Effector memory CD4-positive, alpha-beta T cell (primary cell): ENCODE measurements at places on chromosomes 2 and 18.

GRCh38 chr18:79631761-79632446 is 47.7 kb upstream of the CTDP1 start:
- no peak for DNase-seq

DNA sequence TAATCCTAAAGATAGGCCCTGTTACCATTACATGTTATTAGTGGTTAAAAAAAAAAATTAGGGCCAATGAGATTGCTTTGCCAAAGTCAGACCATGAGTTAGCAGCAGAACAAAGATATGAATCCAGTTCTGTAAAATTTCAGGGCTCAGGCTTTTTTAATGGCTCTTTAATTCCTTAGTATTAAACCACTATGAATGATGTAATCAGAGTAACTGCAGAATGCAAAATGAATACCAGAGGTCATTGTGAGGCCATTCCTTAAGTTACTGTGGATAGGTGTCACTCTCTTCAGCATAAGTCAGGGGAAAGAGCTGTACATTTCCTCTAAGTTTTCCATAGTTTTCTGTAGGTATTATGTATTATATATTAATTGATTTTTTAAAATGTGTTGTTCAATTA is 42.2 kb upstream of the TBR1 start:
- DNase-seq = no peak

DNA sequence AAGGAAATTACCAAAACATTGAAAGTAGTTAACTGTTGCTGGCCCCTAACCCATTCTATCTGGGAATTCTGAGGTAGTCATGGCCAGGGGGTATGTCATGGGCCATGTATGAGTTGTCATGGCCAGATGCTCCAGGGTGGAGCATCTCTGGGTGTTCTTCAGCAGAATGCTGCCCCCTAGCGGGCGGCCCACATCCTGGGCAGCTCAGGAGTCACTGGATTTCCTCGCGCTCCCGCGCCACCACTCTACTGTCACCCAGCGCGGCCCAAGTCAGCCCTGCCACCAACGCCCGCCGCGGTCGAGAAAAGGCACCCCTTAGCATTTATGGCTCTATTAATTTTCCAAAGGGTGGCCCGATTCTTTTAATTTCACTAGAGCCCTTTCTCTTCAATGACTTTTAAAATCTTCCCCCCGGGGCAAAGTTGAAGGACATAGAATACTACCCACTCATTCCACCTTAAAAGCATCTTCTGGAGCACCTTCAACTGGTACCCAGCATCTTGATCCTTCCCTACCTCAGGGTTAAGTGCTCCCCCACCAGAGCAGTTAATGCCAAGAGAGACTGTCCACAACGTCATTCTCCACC is 41.6 kb downstream of the PKDCC start:
- DNase-seq = no peak

DNA sequence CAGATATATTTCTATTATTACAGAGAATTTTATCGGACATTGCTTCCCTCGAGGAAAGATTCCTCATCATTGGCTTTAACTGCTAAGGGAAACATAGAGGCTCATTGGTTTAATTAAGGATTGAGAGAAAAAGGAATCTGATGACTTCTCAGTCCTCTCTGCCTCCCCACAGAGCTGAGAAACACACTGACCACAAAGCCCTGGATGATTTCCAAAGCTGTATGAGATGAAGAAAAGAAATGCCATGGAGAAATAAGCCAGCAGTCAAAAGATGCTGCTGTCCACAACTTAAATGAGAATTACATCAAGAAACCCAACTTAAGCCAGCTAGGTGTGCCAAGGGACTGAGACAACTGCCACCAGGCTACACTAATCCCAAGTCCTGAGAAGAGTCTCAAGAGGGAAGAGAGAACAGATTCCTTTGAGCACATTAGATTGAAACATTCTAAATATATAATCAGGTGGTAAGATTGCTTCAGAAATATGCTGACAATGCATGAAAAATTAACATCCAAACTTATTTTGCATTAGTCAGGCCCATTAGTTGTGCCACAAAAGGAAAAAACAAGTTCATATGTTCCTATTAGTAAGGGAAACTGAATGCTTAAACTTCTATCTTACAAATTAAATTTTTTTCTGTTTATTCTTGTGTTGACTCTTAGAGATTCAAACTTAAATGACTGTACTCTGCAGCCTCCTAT is 308.1 kb upstream of the CYRIA start:
- no peak for DNase-seq

DNA sequence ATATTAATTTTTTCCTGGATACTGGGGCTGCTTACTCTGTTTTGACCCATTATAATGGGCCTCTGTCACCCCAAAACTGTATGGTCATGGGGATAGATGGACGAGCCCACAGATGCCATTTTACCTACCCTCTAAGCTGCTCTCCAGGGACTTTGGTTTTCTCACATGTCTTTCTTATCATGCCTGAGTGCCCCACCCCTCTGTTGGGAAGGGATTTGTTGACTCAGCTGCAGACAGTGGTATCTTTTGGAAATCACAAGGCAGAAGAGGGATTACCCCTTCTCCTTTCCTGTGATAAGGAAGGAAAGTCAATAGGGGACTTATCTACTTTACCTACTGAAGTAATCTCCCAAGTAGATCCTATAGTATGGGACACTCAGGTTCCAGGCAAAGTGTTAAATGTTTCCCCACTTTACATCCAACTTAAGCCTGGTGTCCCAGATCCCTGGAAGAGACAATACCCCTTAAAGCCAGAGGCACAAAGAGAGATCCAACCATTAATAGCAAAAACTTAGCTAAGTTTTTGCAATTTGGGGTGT is 182.7 kb downstream of the RNF152 start:
- DNase-seq = no peak

DNA sequence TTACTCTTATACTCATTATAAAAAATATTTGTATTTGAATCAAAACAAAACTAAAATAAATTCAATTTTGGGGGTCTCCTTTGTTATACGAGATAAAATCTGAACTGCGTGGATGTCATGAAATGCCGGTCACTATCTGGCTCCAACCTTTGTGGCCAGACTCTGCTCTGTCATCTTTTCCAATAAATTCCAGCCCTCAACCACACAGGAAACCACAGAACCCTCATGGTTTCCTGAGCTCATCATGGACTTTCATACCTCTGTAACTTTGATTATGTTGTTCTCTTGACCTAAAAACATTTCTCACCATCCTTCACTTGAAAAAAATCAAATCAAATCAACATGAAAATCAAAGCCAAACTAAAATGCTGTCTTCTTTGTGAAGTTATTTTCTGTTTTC is 724.7 kb downstream of the METTL4 start:
- DNase-seq = no peak

- no peak for DNase-seq
Measured at GRCh38 chr2:145769011-145769716, 1249.2 kb upstream of the ZEB2 start.

DNA sequence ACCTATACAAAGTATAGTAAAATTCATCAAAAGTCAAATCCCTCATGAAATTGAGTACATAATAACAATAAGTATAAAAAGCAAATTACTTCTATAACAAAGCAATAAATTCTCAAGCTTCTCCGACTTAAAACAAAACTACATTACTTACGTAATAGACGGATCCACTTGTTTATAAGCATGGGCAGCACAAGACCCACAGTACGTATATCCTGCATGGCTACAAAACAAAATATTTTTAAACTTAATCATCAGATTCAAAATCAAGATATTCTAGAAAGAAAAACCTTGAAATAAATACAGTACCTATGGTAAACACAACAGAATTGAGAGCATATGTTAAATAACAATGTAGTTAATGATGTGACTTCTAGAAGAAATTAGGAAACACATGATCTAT is 78.9 kb downstream of the MEMO1 start:
- DNase-seq = no peak

DNA sequence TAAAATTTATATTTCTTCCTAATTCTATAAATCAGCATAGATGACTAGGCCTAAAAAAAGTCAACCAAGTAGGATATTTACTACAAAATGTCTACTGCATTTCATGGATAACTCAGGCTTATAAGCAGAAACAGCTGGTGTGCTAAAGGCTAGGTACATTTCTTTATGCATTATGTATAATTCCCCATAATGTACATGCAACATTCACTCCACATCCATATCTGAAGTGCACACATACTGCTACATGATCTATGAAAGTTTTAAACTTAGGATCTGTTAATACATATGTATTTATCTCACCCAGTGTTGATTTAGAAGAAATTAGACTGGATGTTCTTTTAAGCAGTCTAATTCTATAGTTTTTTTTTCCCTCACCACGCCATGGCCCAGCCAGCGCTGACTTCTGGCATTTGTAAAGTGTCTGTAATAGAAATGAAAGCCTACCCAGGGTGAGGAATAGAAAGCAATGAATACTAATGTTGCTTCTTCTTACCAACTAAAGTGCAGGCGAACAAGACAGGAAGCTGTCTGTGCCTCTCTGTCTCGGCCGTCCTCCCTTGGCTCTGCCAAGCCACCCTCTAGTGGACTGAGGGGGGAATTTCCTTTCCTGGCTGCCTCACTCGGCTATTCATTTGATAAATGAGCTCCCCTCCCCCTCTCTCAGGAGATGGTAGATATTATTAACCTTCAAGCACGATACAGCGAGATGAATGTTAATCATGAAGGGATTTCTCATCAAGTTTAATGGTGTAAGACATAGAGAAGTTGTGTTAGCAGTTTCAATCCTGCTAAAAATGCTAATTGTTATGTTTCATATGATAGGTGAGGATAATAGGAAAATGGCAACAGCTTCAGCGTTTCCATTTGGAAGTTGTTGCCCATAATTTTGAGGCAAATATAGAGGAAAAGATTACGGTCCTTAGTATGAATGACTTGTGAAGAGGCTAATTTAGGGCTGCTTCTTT is 384.5 kb downstream of the MTX2 start:
- no peak for DNase-seq

- DNase-seq = no peak
Measured at GRCh38 chr2:173869244-173870229, 95.6 kb downstream of the SP3 start.

DNA sequence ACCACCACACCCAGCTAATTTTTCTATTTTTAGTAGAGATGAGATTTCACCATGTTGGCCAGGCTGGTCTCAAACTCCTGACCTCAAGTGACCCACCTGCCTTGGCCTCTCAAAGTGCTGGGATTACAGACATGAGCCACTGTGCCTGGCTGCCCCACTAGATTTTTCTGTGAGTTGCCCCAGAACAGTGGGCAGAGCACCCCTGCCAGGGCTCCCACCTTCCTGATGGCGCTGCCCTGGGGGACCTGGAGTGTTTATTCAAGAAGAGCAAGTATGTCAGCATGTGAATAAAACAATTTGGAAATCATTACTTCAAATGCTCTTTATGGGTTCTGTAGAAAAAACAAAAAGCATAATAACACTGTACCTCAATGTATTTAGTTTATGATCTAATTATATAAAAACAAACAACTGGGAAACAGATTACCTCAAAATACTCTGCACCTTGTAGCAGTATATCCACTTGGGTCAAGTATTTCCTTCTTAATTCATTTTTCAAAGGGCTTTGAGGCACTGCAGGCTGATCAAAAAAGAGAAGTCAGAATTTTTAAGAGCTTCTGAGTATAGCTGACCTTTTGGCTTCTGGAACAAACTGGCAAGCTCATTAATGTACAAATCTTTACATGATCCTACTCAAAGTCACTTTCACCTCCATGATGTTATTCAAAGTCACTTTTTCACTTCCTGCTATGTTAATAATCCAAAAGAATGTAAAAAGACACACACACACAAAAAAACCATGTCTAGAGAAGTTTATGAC is 8.9 kb downstream of the HJURP start:
- DNase-seq = no peak

DNA sequence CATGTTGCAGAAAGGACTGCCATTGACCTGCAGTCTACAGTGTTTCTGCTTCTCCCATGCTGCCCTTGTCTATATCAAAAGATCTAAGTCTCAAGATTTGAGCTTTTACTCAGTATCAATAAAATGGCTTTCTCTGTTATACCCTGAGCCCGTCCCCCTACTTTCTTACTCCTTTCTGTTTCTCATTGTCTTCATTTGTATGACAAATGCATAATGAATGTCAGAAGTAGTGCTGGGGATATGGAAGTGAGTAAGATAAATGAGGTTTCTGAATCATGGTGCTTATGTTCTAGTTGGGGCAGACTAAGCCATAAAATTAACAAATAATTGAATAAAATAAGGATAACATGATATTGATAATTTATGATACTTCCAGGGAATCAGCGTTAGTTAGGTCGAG is 128.6 kb downstream of the PARD3B start:
- DNase-seq = no peak

- no peak for DNase-seq
Measured at GRCh38 chr2:215364157-215365155, 52.6 kb downstream of the ATIC start.

- no peak for DNase-seq
Measured at GRCh38 chr18:55300936-55301531, 287.0 kb downstream of the TCF4 start.

GRCh38 chr2:221845021-221845365 is 272.9 kb upstream of the EPHA4 start:
- no peak for DNase-seq
